ENCODE measurements at places on chromosomes 5 and 9. TPM values are rescaled to one million over a fixed set of nuclear protein-coding genes. Genes with fewer than 3 reads are reported as not detected.

SLC24A2 gene
- 7.1 TPM for total RNA-seq

PAIP1 gene
- total RNA-seq, result 83.5 TPM

GPX8 gene
- 30.6 TPM for total RNA-seq

KCTD16 gene
- total RNA-seq, result 0.34 TPM

GFI1B gene
- total RNA-seq, result 0.41 TPM

DNA sequence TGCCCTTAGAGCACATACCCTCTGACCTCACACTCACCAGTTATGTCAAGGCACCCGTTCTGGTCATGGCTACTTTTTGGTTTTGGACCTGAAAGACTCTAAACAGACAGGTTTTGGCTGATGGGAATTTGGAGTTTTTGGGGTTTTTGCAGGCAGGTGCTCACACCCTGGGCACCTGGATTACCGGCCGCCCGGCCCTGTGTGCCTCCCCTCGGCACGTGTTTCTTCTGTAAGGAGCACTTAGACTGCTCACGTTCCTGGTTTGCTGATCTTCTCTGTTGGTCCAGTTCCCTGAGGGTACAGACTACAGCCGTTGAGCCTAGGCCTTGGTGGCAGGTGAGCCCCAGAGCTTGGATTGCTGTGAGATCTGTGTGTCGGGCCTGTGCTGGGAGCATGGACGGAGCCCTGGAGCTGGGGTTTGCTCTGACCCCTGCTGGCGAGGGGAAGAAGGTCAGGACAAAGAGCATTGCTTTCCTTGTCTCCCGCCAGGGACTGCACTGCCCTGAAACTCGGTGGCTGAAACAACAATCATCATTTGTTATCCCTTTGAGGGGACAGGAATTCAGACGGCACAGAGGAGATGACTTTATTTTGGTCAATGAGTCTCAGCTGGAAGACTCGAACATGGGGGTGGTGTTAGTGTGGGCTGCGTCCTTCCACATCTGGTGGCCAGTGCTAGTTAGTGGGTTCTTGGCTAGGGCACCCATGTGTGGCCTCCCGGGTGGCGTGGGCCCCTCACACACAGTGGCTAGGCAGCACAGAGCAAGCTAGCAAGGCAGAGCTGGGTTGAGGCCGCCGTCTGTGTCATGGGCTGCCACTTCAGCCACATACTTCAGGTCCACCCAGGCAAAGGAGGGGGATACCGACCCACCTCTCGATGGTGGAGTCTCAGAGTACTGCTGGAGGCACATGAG, 76.4 kb downstream of the EHMT1 start:
- DNase-seq, result peak; percentile 85

- DNase-seq, result no peak
Observed at GRCh38 chr9:114721491-114722079, 39.6 kb upstream of the TEX48 start.

- DNase-seq, result no peak
Observed at GRCh38 chr5:167867281-167867680, 424.2 kb upstream of the WWC1 start.

- DNase-seq, result no peak
Observed at GRCh38 chr5:134540747-134541733, 15.6 kb downstream of the JADE2 start.

- DNase-seq, result no peak
Observed at GRCh38 chr5:94180761-94181160, 437.6 kb downstream of the KIAA0825 start.

DNA sequence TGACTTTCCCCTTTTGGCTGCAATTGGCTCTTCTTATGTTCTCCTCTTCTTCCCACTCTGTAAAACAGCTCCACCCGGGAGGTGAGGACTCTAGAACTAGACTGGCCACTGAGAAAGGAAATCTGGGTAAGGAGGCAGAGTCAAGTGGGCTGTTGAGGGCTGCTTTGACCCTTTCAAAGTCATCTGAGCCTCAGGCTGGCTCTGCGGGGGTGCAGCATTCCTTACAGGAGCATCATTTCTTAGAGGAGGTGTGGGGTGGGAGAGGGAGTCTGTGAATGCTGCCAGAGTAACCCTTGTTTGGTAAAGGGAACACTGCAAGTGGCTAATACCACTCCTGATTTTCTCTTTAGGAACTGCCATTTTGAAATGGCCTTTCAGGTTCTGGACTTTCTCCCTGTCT, 377.7 kb upstream of the SMARCA2 start:
- DNase-seq, result peak; percentile 14

Data from WTC11 (cell line).